ENCODE measurements at places on chromosomes 2 and 18. TPM values are rescaled to one million over a fixed set of nuclear protein-coding genes. Genes with fewer than 3 reads are reported as not detected.

The TUBA4B gene
- total RNA-seq: 3.5 TPM

The CHN1 gene
- 16.8 TPM for total RNA-seq

The HOXD11 gene
- not detected for total RNA-seq

The PROKR1 gene
- total RNA-seq: not detected

The SYT4 gene
- not detected for total RNA-seq

The MYO7B gene
- total RNA-seq: 5.2 TPM

The ABHD1 gene
- total RNA-seq: 0.21 TPM

- H3K36me3 ChIP-seq: no peaks in the 10 kb centered on the region
- no peak overlapping the region for H3K27ac ChIP-seq
- no peak overlapping the region for H3K4me3 ChIP-seq
- no peaks in the 10 kb centered on the region for H3K4me1 ChIP-seq
- no peak for DNase-seq
These were observed 37.7 kb downstream of the SERTAD2 start for GRCh38 chr2:64615844-64616536.

DNA sequence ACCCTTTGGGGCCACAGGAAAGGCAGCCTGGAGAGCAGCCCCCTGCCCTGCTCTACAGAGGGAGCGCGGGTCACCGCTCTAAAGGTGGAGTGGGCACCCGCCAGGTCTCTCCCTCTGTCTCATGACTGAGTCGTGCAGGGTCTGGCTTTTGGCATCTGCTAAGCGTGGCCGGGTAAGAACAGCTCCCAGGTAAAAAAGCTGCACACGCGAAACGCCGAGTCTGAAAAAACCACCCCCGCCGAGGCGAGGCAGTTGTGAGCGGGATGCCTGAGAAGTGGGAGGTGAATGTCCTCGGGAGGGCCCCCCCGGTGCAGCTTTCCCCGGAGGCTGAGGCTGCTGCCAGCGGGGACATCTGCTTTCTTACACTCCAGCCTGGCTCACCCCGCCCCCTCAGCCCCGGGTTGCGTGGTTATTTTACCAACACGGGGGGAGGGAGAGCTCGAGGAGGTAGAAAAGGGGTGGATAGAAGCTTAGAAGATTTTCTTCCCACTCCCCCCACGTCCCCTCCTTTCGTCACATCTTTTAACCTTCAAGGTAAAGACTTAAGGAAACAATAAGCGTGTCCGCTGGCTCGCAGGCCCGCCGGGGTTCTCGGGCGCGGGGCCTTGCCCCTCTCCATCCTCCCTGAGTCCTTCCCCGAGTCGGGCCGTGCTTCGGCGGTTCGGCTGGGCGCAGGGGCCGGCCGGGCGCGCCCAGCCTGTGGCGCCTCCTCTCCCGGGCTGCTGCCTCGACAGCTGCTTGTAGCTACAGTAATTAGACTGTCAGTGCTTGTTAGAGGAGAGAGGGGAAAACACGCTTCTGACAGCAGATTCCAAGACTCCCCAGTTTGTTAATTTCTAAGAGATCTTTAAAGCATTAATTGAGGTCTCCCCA lies 70.6 kb upstream of the PSMD14 start:
- H3K4me3 ChIP-seq: peak overlapping the region; percentile 67
- no peak overlapping the region for H3K27ac ChIP-seq
- H3K36me3 ChIP-seq: peaks cover 10% of the 10 kb centered on the region
- H3K4me1 ChIP-seq: peaks cover 8% of the 10 kb centered on the region

DNA sequence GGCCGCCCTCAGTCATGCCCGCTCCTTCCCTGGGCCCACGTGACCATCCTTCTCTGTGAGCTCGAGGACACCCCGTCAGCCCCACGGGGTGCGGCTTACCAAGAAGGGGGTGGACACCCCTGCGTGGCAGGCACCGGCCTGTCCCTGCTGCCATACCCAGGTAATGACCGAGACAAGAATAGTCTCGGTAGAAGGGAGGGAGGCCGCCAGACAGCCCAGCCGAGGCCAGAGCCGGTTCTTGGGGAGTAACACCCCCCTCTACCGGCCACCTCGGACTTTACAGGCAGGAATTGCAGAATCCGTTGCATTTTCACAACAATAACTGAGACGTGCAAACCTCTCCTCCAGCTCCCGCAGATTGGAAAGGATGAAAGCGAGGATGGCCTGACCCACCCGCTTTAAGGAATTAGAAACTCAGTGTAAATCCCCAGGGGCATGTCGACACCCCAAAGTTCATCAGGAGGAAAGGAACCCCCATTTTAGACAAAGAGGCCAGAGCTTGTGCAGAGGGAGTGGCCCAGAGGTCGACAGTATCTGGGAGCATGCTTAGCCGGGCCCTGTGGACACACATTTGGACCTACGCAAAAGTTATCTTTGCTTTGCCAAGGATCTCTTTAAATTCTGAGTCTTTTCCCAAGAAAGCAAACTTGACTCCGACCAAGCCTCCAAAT lies 60.1 kb upstream of the GLI2 start:
- DNase-seq: peak; percentile 72
- peaks cover 15% of the 10 kb centered on the region for H3K27me3 ChIP-seq
- H3K27ac ChIP-seq: no peak overlapping the region
- H3K4me1 ChIP-seq: peaks cover 5% of the 10 kb centered on the region
- no peaks in the 10 kb centered on the region for H3K36me3 ChIP-seq
- no peak overlapping the region for H3K4me3 ChIP-seq

GRCh38 chr18:36073676-36074075 lies 6.3 kb upstream of the RPRD1A start:
- no peaks in the 10 kb centered on the region for H3K36me3 ChIP-seq
- peaks cover 5% of the 10 kb centered on the region for H3K27me3 ChIP-seq
- no peak overlapping the region for H3K27ac ChIP-seq
- no peak overlapping the region for H3K4me3 ChIP-seq
